IPS-NIHi11 (cell line): ENCODE measurements at places on chromosomes 7 and 10.

DNA sequence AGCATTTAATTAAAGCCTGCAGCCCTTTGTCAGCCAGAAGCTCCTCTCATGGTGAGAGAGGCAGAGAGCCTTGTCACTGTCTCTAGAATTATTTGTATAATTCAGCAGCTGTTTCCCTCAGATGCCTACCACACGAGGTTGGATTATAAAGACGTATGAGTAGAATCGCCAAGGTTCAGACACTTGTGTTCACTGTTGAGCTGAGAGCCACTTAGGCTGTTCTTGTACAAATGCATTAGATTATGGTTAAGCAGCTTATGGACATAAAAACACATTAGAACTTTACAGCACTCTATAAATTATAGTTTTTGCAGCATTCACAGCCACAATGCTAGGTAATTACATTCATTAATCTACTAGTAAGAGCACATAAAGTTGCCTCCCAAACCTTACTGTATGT lies 282.6 kb downstream of the AUTS2 start:
- DNase-seq, result no peak

- DNase-seq, result no peak
Observed at GRCh38 chr7:53383131-53383530, 347.7 kb downstream of the POM121L12 start.

GRCh38 chr10:74949843-74950765 lies 123.7 kb downstream of the KAT6B start:
- no peak for DNase-seq

- DNase-seq, result no peak
Observed at GRCh38 chr7:88115816-88116215, 104.0 kb downstream of the SRI start.

GRCh38 chr10:73914036-73914435 lies 3.1 kb downstream of the PLAU start:
- peak; percentile 50 for DNase-seq

DNA sequence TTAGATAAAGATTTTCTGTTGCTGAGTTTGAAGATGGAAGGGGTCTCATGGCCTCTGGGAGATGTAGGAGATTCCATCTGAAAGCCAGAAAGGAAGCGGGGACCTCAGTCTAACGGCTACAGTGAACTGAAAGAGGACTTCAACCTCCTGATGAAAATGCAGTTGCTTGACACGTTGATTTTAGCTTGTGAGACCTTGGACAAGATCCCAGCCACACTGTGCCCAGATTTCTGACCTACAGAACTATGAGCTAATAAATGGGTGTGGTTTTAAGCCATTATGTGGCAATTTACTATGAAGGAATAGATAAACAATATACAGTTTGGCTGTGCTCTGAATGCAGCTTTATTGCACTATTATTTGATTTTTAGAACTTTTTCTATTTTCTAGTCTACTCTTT lies 342.3 kb upstream of the SEMA3D start:
- DNase-seq, result no peak

DNA sequence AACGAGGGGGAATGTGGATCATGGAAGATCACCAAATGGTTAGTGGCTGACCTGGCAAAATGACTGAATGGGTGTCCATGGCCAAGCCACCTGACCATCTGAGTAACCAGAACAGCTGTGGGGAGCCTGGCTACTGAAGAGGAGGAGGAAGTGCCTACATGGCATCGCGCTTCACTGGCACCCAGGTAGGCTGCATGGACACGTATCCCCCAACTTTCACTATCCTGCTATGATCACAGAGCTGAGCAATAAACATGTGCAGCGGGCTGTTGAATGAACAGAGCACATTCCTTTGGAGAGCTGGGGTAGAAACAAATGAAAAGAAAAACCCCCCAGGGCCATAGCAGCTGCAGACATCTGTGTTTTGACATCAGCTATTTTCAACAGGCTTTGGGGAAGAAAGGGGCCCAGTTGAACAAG lies 6.5 kb downstream of the AKR1B1 start:
- no peak for DNase-seq

DNA sequence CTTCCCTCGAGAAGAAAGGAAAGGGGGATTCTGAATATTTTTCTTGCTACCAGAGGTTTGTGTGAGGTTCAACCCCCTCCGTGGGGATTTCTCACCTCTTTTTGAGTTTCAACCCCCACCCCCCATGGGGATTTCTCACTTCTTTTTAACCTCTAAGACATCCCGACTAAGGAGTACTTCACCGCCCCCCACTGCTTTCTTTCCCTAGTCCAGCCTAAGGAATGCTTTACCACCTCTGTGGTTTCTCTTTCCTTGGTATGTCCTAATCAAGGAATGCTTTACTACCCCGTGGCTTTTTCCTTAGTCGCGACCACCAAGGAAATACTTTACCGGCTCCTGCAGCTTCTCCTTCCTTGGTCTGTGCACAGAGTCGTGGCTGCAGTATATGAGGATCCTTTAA lies 149.4 kb downstream of the LYZL1 start:
- no peak for DNase-seq

GRCh38 chr10:35728341-35728740 lies 86.2 kb upstream of the FZD8 start:
- no peak for DNase-seq

DNA sequence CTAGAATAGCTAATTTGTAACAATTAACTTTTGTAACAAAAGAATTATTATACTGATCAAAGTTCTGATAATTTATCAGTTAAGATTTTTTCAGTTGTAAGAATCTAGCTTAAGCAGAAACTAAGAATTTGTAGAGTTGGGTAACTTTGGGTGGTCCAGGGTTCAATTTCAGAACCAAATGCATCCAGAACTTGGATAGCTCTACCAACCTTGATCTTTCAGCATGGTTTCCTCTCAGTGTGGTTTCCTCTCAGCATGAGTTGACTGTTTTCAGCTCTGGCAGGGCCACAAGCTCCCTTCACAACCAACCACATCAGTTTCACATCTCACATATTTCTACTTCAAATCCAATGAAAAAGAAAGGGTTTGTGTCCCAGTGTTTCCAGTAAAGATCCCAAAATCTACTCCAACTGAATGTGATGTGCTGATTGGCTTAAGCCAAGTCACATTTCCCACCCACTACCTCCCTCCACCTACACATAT lies 3.3 kb upstream of the FAS start:
- DNase-seq, result no peak

- no peak for DNase-seq
Observed at GRCh38 chr10:76491216-76491615, 1059.8 kb downstream of the LRMDA start.

DNA sequence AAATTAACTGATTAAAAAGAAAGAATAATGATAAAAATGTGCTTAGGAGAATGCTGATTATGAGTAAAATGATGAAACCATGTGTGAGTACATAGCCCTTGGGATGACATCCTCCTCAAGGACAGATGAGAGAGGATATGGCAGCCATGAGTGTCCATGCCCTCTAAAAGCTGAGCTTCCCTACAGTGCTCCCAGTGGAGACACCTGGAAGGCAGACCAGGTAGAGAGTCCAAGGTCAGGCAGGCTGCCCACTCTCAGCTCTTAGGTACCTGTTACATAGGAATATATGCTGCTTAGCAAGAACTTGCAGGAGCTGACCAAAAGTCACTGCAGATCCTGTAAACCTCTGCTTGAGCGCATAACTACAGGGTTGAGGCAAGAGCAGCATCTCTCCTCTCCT lies 169.7 kb upstream of the TMEM229A start:
- DNase-seq, result no peak
